ENCODE measurements at places on chromosomes 3 and 15.

GRCh38 chr3:69872783-69873378 lies 126.7 kb upstream of the SAMMSON start:
- DNase-seq, result no peak

DNA sequence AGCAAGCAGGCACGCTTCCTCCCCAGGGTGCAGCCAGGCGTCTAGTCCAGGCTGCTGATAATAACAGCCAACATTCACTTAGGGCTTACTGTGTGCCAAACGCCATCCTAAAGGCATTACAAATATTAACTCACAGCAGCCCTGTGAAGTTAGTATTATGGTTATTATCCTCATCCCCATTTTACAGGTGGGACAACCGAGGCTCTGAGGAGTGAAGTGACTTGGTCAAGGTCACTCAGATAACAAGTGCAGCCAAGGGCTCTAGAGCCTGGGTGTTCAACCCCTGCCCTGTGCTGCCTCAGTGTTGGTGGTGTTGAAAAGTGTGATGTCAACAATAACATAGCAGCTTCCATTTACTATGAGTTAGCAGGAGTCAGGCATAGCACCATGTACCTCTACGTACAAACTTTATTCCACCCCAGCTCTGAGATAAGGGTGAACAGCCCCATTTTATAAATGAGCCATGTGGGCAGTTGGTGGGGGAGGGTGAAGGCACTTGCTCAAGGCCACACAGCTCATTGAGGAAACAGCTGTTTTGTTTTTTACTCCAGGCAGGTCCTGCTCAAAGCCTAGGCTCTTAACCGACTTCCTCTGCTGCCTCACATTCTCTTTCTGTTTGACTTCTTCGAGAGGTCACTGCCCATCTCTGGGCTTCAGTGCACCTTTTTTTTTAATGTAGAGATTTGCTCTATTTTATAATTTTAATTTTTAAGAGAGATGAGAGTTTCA lies 24.0 kb upstream of the TRH start:
- DNase-seq, result peak; percentile 37

DNA sequence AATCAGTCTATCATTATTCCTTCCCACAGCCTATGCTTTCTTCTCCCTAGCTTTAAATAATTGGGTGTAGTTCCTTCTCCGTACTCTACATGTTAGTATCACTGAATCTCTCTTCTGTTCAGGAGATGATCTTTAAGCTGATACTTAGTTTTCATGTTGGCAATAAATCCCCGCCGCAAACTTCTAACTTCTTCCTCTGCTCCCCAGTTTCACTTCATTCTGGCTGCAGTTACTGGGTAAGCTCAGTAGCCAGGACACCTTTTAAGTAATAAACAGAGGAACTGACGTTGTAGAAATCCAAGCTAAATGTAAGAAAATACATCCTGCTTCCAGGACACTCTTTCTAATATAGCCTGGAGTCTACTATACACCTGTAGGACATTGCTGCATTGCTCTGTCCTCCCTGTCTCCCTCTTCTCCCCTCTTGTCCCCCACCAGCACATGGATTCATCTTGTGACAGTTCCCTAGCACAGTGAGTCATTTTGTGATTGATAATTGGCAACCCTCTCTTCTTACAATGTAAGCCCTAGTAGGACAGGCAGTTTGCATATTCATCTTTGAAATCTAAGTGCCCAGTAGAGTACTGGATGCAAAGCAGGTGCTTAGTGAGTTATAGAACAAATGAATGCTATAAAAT lies 598.2 kb downstream of the UNC13C start:
- DNase-seq, result no peak

GRCh38 chr3:157311633-157312375 lies 124.8 kb upstream of the PTX3 start:
- DNase-seq, result no peak

DNA sequence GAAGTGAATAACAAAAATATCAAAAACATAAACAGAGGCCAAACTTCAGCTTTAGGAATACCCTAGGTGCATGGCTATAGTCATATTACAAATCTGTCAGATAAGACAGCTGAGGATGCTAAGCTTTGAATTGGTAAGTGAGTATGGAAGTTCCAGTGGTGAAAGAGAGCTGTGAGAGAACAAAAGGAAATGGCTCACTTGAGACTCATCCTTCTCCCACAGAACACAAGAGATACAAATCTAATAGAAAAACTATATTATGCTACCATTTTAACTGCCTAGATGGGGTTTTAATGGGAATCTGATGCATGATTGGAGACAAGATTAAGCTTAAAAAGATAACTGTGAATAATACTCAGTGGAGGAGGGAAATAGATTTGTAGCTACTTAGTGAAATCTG lies 21.5 kb upstream of the PEX5L start:
- no peak for DNase-seq

DNA sequence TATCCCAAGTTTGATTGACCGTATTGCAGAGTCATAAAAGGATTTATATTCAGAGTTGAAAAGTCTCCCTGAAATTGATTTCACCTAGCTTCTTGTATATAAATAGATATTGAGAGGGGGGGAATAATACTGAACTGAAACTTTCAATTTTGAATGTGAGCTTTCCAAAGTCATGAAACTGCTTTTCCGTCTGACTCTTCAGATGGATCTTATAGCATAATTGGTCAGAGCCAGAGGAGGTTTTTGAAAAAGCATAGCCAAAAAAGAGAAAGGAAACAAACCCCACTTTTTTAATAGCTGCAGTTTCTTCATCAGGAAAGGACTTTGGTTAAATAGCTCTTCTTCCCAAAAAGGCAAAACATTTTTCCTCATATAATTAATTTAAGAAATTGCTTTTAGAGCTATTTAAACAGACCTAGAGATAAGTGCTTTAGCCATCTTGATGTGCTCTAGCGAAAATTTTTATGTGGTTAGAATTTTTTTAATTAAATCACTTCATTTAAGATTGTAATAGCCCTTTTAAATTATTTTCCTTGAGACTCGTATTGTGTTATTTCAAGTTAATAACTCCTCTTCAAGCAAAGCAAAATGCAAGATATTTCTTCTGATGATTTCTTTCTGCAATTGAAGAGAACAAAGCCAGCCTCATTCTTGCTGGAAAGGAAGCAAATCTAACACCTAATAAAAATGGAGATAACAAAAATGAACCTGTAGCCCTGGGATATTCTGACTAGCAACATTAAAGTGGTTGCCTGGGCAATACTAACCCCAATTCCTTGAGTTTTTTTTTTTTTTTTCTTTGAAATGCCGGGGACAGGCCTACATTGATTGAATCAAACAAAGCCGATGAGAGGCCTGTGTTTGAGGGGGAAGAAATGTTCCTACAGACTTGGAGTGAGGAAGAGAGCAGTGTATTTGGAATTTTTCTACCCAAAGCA lies 173.6 kb downstream of the PTPRG start:
- no peak for DNase-seq
